ENCODE measurements at places on chromosomes 4 and X.
A peak's percentile ranks its signal among the peaks of the same experiment; 100 is the strongest.

- no peak for DNase-seq
Observed at GRCh38 chrX:18692541-18692940, 14.9 kb upstream of the PPEF1 start.

- no peak for DNase-seq
Observed at GRCh38 chr4:20480165-20480947, 219.9 kb upstream of the PACRGL start.

GRCh38 chr4:41207291-41207831 lies 7.0 kb downstream of the APBB2 start:
- DNase-seq, result peak; percentile 26

- DNase-seq, result no peak
Observed at GRCh38 chr4:64407000-64407399, 2.2 kb downstream of the TECRL start.

GRCh38 chr4:84051089-84051488 lies 448.0 kb downstream of the NKX6-1 start:
- DNase-seq, result no peak

GRCh38 chrX:109843963-109844751 lies 111.1 kb upstream of the ACSL4 start:
- DNase-seq, result no peak

- DNase-seq, result no peak
Observed at GRCh38 chrX:96440941-96441340, 243.7 kb upstream of the DIAPH2 start.

GRCh38 chr4:138177278-138177968 lies 64.7 kb downstream of the SLC7A11 start:
- DNase-seq, result no peak

GRCh38 chr4:72205831-72206230 lies 174.0 kb downstream of the NPFFR2 start:
- DNase-seq, result peak; percentile 88

DNA sequence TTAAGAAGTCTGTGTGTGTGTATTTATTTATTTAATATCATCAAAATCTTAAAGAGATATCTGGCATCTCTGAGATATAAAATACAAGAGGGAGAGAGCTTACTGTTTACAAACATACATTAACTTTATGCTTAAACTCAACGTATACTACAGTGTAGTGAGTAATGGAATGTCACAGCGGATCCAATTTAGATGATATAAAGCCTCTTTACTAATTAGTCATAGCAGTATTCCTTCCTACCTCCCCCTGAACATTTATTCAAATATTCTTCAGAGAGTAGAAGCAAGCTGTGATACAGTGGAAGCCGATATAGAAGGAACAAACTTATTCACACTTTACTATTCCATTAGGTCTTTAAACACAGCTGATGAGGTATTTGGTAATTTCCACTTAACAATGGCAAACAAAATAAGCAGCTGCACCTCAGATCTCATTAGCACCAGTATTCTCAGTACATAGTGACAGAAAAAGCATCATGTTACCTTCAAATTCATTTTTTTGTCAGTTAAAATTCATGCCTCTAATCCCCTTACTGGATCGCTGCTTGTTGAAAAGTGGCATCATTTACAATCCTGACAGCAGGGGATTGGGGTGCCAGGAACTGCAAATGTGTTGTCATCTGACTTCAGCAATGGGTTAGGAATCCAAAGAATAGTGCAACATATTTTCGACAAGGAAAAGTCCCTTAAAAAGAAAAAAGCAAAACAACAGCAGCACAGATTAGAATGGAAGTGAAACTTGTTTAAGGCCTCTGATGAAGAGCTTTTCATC lies 658.7 kb upstream of the EPHA5 start:
- peak; percentile 9 for DNase-seq

DNA sequence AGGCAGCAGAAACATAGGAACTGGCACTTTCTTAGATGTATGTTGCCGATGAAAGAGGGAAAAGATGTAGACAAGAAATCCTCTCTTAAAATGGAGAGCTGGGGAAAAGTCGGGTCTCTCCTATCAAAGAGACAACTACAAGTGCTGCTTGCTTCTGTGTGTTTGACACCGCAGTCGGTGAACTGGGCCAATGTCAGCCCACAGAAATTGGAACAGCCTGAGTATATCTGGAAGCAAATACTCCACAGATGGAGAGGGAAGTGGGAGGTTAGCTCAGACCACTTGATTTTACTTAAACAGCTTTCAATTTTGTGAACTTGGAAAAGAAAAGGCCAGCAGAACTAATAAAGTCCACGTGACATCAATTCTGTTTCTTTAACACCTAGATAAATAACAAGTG lies 230.9 kb upstream of the FAT1 start:
- no peak for DNase-seq

- no peak for DNase-seq
Observed at GRCh38 chr4:155877971-155878370, 11.9 kb upstream of the ASIC5 start.

GRCh38 chr4:96347582-96347981 lies 507.7 kb downstream of the PDHA2 start:
- DNase-seq, result no peak

DNA sequence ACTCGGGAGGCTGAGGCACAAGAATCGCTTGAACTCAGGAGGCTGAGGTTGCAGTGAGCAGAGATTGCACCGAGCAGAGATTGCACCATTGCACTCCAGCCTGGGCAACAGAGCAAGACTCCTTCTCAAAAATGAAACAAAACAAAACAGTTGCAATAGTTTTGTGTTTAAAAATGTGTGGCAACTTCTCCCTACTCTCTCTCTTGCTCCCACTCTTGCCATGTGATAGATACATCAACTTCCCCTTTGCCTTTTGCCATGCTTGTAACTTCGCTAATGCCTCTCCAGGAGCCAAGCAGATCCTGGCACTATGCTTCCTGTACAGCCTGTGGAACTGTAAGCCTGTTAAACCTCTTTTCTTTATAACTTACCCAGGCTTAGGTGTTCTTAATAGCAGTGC lies 52.5 kb upstream of the INTU start:
- no peak for DNase-seq

DNA sequence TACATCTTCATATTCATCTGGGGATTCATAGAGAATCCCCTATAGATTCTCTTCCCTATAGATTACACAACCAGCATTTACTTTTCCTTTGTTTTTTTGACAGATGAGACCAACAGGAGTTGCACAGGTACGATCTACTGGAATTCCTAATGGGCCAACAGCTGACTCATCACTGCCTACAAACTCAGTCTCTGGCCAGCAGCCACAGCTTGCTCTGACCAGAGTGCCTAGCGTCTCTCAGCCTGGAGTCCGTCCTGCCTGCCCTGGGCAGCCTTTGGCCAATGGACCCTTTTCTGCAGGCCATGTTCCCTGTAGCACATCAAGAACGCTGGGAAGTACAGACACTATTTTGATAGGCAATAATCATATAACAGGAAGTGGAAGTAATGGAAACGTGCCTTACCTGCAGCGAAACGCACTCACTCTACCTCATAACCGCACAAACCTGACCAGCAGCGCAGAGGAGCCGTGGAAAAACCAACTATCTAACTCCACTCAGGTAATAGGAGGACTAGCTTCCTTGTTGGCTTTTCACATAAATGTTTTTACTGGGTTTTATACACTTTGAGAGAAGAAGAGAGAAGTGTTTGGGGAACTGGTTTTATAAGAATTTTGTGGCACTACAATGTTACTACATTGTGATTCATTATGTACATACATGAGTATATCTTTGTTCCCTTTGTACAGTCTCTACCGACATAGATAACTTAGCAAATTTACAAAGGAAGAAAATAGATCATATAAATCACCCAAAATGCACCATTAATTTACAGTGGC lies 137.2 kb downstream of the DIPK2B start:
- DNase-seq, result peak; percentile 17

DNA sequence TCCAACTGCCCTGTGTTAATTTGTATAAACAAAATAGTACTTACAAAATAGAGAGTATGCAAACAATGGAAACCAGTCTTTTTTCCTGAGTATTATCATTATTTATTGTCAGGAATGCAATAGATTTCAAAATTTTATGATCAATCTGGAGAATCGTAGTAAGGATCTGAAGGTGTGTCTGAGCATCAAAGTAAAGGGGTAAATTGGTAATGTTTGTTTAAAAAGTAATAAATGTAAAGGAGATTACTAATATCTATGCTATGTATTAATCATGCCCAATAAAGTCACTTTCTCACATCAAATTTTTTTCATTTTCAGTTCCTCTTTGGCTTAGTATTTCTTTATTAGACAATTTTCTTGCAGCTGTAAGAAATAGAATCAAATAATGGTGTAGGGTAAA lies 1507.1 kb upstream of the PCDH7 start:
- no peak for DNase-seq

DNA sequence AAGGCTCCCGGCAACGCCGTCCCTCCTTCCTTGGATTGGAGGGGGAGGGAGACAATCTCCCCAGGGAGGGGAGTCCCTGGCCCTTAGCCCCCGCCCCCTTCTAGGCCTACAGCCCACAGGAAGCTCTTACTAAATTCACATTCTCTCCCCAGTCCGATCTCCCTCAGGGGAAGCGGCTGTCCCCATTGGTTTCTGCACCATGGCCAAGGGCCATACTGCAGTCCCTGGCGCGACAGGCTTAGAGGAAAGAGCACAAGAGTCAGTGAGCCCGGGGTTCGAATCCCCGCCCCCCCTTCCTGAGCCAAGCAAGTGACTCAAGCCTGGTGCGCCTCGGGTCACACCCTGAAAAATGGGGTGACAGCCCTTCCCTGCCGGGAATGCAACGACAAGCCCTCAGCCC lies 1.1 kb downstream of the ABLIM2 start:
- DNase-seq, result no peak

GRCh38 chr4:13888112-13888511 lies 260.6 kb upstream of the BOD1L1 start:
- DNase-seq, result peak; percentile 64

- DNase-seq, result no peak
Observed at GRCh38 chrX:19628011-19628575, 112.8 kb upstream of the MAP3K15 start.

- DNase-seq, result no peak
Observed at GRCh38 chrX:40300286-40300890, 202.6 kb upstream of the BCOR start.

- DNase-seq, result no peak
Observed at GRCh38 chr4:185998791-185999190, 70.2 kb upstream of the TLR3 start.

DNA sequence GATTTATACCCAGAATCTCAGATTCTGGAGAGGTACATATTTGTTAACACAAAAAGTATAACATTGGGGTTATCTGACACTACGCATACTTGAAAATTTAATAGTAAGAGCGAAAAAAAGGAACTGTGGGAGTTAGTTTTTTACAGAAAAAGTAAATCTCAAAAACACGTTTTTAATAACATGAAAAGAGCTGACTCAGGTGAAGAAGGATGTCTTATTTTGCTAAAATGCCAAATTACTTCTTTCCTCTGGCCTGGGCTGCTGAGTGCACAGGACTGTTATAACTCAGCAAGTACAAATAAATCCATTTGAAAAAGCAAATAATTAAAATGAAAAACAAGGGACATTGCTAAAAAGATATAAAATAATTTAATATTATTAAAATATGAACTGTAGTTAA lies 1322.9 kb downstream of the ARAP2 start:
- DNase-seq, result no peak

DNA sequence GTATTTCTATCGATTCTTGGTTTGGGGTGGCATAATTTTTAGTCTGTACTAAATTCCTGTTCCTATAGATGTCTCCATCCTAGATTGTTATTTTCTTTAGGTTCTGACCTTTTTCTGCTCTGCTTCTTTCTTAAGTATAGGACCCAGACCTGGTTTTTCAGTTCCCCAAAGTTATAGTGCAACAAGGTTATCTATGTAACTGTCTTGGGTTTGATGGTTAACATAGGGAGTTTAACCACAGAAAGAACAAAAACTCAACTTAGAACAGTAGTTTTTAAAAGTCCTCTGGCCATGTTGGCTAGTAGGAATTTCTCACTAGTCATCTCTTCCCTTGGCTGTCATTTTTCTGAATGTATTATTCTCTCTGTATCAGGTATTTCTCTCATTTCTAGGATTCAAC lies 38.8 kb upstream of the MAD2L1 start:
- DNase-seq, result no peak

DNA sequence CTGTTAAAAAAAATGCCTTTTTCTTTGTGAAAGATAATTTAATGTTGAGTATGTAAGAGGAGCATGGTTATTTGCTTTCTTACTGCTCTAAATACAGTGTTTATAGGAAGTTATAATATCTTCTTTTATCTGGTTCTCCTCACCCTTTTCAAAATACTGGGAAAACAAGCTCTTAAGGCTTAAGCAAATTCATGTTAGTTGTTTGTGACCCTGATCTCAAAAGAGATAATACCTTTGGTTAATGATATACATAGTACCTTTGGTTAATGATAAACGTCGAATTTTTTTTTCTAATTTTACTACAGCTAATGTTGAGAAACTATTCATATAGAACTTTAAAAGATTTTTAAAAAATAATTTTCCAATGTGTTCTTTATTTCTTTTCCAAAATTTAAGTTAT lies 180.1 kb downstream of the RAPGEF2 start:
- DNase-seq, result no peak

GRCh38 chr4:108979759-108980158 lies 216.9 kb upstream of the ETNPPL start:
- no peak for DNase-seq

DNA sequence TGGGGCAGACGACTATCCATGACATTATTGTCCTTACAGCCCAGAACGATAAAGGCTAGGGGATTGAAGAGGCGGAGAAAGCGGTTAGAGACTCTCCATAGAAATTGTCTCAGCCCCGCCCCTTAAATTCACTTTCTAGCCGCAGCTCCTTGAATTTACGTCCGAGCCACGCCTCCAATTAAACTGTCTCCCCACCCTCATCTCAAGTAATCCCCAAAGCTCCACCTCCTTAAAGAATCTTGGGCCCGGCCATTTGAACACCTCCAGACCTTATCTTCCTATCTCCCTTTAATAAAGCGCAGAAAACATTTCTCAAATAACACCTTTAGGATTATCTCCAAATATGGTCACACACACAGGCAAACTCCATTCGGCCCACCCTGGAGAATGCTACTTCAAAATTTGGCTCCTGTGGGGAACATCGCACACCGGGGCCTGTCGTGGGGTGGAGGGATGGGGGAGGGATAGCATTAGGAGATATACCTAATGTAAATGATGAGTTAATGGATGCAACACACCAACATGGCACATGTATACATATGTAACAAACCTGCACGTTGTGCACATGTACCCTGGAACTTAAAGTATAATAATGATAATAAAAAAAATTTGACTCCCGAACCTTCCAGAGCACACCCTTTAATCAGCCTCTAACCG lies 7.2 kb upstream of the MAGIX start:
- peak; percentile 58 for DNase-seq

- no peak for DNase-seq
Observed at GRCh38 chr4:26044524-26044923, 130.5 kb downstream of the SMIM20 start.

DNA sequence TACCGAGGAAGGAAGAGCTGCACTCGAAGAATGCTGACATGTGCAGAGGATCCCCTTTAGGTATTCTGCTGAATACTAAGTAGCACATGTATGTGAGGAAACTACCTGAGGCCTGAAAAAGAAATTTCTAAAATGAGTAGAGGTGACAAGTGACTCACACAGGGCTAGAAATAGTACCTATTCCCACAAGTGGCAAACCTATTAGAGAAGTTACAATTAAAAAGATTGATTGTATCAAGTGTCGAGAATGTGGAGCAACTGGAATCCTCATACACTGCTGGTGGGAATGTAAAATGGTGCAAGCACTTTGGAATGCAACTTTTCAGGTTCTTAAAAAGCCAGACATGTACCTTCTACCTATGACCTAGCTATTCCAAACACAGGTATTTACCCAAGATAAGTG lies 47.4 kb downstream of the CCSER1 start:
- DNase-seq, result no peak

- DNase-seq, result peak; percentile 35
Observed at GRCh38 chr4:168717847-168718246, 221.0 kb downstream of the PALLD start.
